ENCODE measurements at places on chromosomes 7 and 10.

- no peak for DNase-seq
These were observed 18.8 kb downstream of the TNKS2 start for GRCh38 chr10:91816981-91817380.

DNA sequence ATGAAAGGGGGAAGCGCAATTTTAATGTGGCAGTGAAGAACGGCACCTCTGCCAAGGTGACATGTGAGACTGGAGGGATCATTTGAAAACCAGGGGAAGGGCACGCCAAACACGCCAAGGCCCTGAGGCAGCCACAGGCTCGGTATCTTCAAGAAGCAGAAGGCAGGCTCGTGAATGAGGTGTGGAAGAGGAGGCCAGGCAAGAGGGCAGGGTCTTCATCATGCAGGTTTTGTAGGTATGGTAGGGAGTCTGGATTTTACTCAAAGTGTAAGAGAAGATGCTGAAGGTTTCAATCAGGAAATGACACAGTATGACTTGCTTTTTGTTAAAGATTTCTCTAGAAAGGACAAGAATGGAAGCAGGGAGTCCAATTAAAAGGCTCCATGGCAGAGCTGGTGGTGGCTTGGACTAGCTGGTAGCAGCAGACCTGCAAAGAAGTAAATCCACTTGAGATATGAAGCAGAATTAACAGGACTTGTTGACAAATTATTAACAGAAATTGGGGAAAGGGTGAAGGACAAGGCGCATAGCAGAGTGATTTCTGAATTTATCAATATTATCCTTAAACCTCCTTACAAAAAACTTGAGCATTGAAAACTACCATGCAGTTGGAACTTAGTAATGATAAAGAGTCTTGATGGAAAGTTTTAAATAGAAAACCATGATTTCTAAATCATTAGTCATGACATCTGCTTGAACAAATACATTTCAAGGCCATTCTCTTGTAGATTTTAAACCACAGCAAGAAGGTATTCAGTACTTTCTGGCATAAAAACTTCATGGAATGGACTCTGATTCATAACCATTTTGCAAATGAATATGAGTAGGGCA lies 70.4 kb downstream of the COA1 start:
- peak; percentile 70 for DNase-seq

- peak; percentile 96 for DNase-seq
These were observed 113.2 kb upstream of the GPR26 start for GRCh38 chr10:123552760-123553554.

DNA sequence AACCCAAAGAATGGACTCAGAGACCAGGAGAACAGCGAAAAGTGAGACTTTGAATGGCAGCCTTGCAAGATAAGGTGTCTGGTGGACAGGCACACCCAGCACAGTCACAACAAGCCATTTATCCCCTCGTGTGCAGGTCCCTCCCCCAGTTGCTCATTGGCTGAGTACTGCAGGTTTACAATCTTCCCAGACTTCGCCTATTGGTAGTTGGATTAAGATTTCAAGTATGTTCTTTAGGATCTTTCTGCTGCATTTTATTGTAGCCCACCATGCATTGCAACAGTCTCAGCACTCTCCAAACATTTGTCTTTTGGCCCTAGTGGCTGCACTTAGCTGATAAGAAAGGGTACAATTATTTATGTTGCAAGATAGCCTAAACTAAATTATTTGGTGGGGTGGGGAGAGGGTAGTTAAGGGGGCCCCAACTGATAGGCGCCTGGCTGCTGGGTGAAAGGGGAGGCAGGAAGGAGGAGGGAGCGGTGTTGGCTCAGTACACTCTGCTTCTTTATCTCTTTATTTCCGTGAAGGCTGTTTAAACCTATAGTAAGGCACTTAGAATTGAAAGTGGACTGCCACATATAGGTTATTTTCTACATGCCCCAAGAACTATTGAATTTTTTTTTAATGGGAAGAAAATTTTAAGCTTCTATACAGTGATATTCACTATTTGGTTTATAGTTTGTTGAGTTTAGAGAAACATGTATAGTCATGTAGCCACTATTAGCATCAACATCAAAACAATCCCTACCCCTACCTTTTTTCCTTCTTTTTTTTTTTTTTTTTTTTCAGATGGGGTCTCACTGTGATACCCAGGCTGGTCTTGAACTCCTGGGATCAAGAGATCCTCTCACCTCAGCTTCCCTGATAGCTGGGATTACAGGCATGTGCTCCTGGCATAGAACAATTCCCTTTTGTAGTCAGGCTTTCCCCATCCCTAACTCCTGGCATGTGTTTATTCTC lies 54.2 kb downstream of the GUSB start:
- DNase-seq = no peak

- DNase-seq = no peak
These were observed 59.5 kb downstream of the ST8SIA6 start for GRCh38 chr10:17394854-17395253.

Measured in GM12865 (cell line).